ENCODE measurements at places on chromosomes 3 and 15.

DNA sequence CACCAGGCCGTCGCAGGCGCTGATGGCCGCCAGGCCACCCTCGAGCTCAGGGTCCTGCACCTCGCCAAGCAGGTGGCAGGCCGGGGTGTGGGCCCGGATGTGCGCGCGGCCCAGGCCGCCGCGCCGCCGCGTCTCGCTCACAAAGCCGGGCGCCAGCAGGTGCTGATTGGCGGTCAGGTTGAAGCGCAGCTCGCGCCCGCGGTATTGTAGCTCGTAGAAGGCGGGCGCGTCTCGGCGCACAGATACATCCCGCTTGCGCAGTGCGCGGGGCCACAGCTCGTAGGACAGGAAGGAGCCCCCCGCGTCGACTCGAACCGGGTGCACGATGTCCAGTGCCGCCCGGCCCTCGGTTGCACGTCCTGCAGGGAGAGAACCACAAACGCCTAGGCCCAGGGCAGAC, 11.1 kb downstream of the ADAMTS7 start:
- DNase-seq, result no peak

GRCh38 chr15:100241572-100242482, 99.9 kb downstream of the ADAMTS17 start:
- DNase-seq, result no peak

DNA sequence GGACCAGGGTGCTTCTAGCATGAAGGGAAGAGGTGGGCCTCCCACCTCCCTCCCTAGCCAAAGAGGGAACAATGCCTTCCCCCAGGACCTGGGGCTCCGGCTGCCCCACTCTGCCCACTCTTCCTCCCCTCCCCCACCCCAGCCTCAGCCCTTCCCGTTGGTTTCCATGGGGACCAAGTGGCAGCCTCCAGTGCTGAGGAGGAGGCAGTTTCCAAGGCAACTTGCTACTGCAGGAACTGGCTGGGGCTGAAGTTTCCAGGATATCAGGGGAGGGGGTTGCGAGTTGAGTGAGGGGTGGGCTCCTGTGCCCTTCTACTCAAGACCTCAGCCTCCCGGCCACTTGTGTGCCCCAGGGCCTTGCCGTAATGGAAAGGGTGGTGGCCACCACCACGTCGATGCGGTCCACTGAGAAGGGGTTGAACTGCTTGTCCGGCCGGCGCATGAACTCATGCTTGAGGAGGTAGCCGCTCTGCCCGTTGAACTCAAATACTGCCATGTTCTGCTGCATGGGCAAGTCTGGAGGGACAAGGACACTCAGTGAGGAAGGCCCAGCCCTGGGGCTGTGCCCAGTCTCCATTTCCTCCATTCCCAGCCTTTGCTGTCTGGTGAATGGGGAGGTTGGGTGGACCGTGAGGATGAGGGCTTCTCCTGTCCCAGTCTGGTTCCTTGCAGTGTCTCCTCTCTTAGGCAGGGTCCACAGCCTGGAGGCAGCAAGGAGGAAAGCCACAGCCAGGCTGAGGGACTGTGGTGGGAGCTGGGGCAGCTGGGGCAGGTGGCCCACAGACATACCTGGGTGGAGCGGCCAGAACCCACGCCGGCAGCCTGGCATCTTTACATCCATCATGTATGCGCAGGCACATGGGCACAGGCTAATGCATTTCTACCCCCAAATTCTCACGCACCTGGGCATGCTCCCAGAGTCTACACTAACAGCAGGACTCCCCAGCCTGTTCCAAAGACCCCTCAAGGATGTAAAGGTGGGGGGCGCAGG, 11.3 kb upstream of the ANKRD63 start:
- DNase-seq, result no peak

- DNase-seq, result no peak
These were observed 5.7 kb downstream of the TM4SF1 start for GRCh38 chr3:149371723-149372114.

DNA sequence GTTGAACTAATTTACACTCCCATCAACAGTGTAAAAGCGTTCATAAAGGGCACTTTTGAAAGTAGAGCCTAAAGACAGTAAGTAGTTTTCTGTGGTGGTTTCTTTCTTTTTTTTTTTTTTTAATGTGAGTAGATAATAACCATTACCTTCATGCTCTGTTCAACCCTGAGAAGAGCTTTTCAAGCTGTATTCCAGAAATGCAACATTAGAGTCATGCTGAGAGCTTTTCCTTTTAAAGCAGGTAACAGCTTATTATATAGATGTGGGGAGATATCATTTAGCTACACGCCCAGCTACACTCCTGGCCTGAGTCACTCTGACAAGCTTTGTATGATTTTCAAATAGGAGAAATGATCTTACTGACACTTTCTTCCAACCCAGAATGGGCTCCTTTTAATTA, 96.2 kb upstream of the ARHGEF26 start:
- DNase-seq, result no peak

DNA sequence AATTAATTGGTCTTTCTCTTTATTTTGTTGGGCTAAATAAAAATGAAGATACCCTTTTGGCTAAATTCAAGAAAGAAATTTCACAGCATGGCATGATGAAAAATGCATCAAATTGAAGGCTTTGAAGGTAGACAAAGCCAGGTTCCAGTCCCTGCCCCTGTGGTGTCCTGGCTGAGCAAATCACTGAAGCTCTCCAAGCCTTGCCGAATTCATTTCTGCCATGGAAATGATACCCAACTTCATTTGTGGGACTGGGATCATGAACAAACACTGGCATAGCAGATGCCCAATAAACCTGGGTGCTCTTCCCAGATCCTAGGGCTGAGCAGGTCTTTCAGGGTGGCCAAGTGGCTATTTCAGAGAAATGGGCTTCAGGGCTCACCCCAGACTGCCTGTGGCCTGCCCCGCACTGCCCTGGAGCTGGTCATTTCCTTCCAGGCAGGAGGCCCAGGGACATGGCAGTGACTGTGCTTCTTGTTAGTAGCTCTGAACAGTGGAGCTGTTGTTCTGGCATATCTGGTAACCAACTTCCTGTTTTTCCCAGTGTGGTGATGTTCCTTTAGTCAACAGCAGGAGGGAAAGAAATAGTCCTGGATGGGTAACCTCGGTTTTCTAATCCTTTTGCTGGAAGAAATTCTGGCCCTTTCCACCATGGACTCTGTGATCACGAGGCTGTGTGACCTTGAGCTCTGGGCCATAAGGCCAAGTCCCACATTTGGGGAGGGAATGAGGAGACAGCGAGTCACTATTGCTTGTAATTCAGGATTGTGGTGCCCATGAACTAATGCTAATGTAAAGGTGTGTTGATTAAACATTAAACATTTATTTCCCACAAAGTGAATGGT, 47.6 kb downstream of the CTDSPL start:
- DNase-seq, result no peak

DNA sequence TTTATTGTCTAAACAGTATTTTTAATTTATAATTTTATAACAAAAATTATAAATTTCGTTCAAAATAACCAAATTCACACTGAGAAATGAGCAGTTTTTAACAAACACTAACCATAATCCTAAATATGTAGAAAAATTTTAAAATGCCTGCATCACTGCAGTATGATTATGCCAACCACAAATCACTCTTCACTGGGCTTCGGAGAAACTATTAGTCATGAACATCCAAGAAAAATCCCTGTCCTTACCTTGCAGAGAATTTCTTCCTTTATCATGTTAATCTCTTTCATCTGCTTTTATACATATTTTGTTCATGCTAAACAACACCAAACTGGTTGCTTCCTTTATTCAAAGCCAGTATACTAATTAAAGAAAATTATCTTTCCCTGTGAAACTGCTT, 511.0 kb upstream of the ALCAM start:
- DNase-seq, result no peak

GRCh38 chr3:5054098-5054497, 68.0 kb upstream of the ARL8B start:
- no peak for DNase-seq

DNA sequence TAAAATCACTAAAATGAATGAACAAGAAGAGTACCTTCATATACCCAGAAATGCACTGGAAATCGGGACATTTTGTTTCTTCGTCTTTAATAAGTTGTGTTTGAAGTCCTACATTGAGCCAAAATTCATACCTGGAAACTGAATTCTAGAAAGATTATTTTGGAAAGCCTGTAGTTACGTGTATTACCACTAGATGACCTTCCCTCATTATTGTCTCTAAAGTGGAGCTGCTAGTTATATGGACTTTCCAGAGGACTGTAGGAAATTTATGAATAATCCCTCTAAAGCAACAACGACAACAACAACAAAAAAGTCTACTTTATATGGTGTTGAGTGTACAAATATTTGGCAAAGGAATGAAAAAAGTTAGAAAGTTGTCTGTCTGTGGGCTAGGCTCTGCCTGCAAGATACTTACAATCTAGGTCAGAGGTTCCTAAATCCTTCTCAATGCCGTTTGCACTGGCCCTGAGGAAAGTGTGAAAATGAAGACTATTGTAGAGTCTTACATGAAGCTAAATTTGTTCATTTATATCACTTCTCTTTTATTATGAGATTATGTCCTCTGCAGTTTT, 234.8 kb upstream of the NR2E3 start:
- no peak for DNase-seq

DNA sequence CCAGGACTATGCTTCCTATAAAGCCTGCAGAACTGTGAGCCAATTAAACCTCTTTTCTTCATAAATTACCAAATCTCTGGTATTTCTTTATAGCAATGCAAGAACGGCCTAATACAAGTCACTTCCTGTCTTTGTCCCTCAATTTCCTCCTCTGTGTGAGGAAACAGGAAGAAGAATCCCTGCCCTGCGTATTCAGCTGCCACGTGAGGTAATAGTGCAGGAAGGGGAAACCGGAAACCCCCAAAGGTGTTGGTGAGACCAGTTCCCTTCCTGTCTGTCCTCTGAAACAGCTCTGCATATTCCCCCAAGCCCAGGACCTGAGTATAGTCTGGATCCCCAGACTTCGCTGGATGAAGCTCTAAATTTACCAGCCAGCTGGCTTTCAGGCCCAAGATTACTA, 18.1 kb upstream of the PTPN23 start:
- DNase-seq, result no peak

GRCh38 chr3:16423947-16424673, 89.4 kb downstream of the RFTN1 start:
- no peak for DNase-seq

DNA sequence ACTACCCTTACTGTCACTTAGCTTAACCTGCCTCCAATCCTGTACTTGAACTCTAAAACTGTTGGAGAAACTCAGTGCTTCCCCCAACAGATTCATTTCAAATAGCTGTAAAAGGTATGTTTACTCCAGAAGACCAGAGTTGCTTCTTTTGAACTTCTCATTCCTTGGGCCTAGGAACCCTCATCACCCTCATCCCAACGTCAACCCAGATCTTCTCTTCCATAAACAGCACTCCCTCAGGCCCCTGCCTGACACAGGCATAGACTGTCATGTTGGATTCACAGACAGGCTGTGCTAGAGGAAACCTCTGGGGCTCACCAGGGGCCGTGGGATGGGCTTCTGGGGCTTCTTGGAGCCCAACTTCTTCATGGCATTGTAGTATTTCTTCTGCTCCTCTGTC, 57.5 kb upstream of the SCN5A start:
- DNase-seq, result no peak

DNA sequence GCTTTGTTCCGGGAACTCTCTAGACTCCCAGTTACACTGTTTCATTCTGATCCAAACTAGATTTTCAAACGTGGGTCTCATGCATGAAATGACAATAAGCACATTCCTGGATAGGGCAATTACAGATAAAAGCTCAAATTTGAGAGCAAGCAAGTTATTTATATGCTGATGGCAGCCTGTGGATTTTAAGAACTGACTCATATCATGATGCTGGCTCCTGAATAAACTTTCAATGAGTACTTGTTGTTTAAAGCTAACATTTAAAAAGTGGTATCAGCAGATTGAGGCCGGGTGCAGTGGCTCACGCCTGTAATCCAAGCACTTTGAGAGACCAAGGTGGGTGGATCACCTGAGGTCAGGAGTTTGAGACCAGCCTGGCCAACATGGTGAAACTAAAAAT, 66.6 kb downstream of the LEO1 start:
- DNase-seq, result no peak

DNA sequence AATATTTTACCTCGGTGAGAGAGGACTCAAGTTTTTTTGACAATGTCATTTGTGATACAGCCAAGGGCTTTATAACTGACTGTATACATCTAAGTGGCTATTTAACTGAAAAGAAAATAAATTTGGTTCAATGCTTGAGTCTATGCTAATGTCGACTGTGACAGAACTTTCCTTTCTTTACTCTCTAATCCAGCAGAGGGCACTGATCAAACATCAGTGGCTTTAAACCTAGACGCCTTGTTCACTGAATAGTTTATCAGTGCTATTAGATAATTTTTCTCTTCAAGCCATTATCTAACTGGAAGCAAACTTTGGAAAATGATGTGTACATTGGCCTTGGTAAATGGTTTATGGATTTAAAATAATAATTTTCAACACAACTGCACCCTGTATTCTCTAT, 285.1 kb downstream of the CHL1 start:
- DNase-seq, result no peak

DNA sequence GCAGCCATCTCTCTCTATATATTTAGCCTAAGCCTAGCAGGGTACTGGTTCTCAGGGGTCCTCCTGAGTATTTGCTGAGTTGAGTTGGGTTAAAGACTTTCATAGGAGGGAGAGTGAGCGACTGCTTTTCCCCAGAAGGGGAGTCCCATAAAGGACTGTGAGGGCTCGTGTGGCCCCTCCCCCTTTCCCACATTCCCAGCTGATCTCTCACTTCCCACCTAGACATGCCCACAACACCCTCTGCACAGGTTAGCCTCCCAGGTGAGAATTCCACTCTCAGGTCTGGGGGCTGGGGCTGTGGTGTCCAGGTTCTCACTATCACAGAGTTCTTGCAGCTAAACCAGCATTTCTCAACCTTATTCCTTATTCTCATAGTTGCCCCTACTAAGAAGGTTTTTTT, 15.8 kb downstream of the EPHB1 start:
- no peak for DNase-seq

- no peak for DNase-seq
These were observed 62.2 kb upstream of the LPP start for GRCh38 chr3:188091746-188092145.

- no peak for DNase-seq
These were observed 170.2 kb upstream of the SMAD3 start for GRCh38 chr15:66894986-66895780.
